Muscle of arm (tissue), 14 donors: ENCODE measurements at places on chromosomes 7 and 10.

DNA sequence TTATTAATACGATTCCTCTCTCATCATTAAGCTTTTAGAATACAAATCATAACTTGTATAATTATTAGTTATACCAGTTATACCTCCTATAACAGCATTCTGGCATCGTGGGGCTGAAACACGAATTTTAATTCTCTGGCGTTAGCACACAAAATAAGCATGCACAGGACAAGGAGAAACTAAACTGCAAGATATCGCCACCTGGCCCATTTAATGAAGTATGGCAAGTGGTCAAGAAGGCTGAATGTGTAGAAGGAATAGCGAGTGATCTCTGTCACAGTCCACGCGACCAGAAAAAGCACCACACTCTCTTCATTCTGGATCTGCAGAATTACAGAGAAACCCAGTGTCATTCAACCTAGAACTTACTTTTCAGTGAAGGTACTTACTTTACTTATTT, 18.1 kb downstream of the HACD1 start:
- DNase-seq = no peak

DNA sequence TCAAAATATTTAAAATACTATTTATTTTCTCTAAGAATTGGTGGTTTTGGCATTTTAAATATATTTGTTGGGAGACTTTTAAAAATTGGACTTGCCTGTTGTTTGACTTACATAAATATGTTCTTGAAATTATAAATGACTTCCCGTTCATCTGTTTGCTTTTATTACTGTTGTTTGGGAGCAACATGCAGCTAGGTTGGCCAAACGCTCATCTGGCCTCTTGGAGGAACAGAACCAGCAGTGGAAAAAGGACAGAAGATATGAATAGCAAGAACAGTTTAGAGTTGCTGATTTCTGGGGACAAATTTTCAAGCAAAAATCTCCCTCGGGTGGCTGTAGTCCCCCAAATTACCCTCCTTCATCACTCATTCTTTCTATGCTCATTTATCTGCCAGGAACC, 41.6 kb downstream of the PLXDC2 start:
- DNase-seq = peak; percentile 33

- DNase-seq = no peak
These were observed 79.8 kb upstream of the IFRD1 start for GRCh38 chr7:112370436-112370835.

- DNase-seq = no peak
These were observed 77.1 kb upstream of the GNAI1 start for GRCh38 chr7:80057488-80057887.

- no peak for DNase-seq
These were observed 221.6 kb upstream of the IMMP2L start for GRCh38 chr7:111783854-111784253.

DNA sequence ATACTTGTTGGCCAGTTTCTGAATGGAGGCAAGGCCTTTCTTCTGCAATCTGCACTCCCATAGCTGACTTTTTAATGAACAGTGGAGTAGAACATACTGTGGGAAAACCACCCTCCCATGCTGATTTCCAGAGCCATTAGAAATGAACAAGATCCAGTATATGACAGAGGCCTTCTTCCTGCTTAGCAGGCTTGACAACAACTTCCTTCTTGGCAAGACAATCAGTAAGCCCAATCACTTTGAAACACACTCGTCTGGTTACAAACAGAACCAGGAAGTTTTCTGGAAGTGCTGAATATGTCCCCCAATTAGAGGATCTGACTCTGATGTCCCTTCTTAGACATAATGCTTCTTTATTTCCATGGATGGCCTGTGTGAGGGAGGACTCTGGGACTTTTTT, 103.4 kb downstream of the SAMD9 start:
- DNase-seq = no peak

GRCh38 chr10:122102146-122102868, 113.3 kb downstream of the TACC2 start:
- no peak for DNase-seq

GRCh38 chr10:77317221-77317620, 320.4 kb downstream of the KCNMA1 start:
- DNase-seq = no peak

- DNase-seq = no peak
These were observed 77.0 kb downstream of the ZNF277 start for GRCh38 chr7:112283382-112283910.
